ENCODE measurements at places on chromosomes 16 and 17.
A peak's percentile ranks its signal among the peaks of the same experiment; 100 is the strongest.

DNA sequence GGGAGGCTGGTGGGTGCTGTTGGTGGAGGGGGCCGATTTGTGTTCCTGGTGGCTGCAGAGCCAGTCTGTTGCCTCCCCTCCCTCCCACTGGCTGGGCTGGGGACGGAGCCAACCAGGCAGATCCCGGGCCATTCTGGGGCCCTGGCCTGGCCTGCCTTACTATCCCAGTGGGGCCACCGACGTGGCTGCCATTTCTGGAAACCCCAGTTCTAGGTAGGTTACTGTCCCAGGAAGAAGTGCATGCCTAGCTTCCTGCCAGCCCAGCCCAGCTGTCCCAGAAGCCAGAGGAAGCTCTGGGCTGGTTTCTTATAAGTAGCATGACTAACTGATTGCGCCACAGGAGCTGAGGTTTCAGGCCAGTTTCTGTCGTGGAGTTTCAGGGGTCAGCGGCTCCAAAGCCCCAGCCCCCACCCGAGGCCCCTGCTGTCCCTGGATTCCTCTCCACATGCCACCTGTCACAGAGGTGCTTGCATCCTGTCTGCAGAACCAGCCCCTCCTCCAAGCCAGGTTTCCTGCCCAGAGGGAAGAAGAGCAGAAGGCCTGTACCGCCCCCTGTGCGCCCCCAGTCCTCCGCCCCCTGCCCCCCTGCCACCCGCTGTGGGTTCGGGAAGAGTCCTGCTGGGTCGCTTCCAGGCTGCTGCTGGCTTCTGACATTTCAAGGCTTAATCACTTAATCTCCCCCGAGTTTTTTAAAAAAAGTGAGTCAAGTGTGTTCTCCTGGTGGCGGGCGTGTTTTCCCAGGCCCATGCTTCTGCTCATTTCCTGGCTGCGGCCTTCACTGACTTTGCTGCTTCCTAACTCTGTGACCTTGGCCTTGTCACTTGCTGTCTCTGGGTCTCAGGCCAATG lies 13.2 kb downstream of the IL4R start:
- DNase-seq = no peak

GRCh38 chr17:57911834-57912673 lies 43.2 kb downstream of the CUEDC1 start:
- DNase-seq = no peak

DNA sequence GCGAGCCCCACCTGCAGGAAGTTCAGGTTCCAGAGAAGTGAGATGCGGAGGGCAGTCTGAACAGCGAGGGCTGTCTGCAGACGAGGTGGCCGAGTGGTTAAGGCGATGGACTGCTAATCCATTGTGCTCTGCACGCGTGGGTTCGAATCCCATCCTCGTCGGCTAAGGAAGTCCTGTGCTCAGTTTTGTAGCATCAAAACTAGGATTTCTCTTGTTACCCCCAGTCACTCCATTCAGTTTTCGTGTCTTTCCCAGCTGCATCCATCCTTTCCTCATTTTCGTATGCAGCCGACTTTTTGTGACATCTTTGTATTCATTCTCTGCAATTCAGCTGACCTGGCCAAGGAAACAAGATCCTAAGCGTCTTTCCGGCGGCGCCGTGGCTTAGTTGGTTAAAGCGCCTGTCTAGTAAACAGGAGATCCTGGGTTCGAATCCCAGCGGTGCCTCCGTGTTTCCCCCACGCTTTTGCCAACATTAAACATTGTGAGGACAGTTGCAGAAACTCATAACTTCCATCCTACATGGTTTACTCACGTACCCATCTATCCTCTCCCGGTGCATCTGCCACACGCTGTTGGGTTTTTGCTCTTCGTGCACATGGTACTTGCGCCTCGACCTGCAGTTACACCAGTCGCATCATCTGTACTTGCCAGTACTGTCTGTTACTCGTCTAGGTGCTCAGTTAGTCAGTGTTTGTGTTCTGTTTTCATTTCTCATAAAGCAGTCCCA lies 3.0 kb downstream of the BORCS6 start:
- DNase-seq = peak; percentile 99

DNA sequence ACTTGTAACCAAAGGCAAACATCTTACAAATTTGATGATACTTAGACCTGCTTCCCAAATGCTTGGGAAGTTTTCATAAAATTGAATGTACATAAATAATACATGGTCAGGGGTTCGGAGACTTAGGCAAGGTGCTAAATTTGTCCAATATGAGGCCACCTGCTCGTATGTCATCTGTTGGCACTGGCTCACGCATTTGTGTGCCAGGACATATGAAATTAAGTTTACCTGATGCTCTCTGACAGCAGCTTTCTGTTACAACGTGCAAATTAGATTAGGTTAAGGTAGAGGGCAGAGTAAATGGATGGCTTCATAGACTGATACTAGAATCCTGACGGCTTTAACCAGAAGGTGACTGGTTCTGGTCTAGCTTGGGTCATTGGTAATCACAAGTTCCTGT lies 970.3 kb upstream of the RBFOX1 start:
- DNase-seq = no peak

DNA sequence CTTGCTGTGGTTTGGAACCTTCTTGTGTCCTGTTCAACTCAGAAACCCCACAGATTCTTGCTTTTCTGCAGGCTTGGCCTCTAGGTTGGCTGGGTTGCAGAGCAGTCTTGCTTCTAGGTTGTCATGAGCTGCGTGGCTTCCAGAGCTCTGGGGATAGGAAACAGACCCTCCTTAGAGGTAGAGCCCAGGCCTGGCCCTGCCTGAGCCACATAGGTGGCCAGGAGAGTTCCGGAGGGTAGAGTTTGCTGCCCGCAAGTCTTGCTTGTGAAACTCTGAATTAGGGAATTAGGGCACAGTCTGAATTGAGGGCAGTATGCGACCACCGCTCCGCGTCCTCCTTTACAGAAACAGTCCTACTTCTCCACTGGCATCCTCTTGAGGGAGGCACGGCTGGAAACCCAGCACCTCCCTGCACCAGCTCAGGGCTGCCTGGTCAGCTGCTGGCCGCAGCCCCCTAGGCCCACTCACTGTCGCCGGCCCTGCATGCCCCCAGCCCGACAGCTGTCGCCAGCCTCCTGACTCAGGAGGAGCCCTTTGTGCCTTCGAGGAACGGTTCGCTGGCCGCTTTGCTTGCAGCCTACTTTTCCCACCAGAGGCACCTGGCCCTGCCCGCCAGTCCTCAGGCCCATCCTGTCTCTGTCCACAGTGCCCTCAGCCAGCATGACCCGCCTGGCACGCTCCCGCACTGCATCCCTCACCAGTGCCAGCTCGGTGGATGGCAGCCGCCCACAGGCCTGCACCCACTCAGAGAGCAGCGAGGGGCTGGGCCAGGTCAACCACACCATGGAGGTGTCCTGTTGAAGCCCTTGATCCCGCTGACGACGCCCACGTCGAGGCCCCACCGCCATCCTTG lies 4.3 kb upstream of the SETD6 start:
- DNase-seq = no peak

GRCh38 chr16:11562941-11563340 lies 23.8 kb downstream of the LITAF start:
- DNase-seq = no peak

DNA sequence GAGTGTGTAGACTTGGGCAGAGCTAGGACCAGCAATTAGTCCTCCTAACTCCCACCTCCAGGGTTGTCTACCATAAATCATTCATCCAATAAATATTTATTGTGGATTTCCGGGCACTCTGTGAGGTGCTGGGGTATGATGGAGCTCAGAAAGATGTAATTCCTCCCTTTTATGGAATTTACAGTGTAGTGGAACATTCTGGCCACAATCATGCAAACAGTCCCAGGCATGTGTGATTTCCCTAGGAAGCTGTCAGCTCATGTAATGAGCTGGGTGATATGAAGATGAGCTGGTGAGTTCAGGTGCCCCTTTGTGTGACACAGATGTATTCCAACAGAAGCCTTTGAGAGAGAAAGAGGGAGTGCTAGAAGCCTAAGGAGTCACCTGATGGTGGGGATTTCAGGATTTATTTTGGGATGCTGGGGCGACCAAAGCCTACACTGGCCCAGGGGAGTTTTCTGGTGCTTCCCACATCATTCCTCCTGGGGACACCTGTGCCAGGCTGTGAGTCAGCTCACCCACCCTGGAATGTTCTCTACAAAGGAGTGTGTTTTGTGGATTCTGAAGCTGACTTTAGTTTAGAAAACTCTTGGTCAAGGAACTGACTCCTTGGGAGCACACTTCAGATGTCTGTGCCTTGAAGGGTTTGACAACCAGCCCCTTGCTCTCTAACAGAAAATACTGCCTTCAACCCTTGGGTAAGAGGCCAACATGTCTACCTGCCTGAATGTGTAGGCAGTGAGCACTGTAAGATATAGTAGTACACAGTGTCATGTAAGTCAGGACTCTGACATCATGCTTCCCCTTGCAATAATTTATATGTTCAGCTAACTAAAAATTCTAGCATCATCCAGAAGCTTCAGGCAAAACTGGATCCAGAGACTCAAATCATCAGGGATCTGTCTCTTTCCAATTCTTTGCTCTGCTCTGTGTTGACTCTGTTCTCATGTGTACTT lies 42.9 kb downstream of the HS3ST4 start:
- no peak for DNase-seq

All from Panc1 (cell line).